ENCODE measurements at places on chromosomes 5 and 9.

GRCh38 chr5:150043657-150044328 is 42.6 kb downstream of the CSF1R start:
- no peak for DNase-seq

DNA sequence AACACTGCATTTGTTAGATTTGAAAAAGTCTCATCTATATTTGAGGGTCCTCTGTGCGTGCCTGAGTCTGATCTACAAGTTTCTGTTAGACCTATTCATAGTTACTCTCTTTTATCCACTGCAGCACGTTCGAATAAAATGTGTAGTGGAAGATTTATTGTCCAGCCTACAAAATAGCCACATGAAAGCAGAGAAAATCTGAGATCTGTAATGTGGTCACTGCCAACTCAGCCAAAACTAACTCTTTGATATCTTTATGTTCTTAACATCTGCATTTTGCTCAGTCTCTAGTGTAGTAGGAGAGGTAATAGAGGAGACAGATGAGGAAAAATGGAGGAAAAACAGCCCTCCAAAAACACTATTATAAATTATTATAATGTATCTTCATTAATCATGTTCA is 354.0 kb downstream of the NPR3 start:
- no peak for DNase-seq

GRCh38 chr5:74428876-74429275 is 211.7 kb downstream of the ENC1 start:
- no peak for DNase-seq

DNA sequence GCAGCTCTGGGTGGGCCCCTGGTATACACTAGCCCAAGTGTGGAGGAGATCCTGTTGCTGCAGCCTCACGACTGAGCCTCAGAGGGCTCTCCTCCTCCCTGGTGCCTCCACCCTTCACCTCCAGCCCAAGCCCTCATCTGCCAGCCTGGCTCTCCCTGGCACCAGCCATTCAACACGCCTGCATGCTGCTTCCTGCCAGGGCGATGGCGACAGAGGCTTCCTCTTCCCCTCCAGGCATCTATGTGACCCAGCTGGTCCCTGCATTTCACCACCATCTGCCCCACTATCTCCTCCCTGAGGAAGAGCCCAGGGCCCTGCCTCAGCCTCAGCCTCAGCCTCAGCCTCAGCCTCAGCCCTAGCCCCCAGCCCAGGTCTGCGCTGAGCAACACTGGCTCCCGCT is 54.8 kb upstream of the ANGPTL2 start:
- no peak for DNase-seq

GRCh38 chr9:15253197-15253596 is 53.8 kb downstream of the TTC39B start:
- no peak for DNase-seq
